IPS DF 19.7 (cell line): ENCODE measurements at places on chromosomes 12 and 14.

GRCh38 chr14:68577802-68578541 lies 214.9 kb downstream of the ZFP36L1 start:
- DNase-seq: no peak

DNA sequence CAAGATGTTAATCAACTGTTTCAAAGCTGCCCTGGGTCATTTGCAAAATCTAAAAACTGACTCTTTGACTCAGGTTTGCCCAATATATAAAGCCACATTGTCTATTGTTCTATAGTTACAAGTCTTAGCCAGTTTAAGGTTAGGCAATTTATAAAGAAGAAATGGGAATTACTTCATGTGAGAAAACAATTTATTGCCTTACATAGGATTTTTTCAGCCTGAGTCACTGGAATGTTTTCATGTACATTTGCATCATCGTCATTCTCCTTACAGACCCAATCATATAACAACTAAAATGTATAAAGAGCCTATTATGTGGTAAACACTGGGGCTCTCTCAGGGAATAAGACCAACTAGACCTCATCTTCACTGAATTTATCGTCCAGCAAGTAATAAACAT lies 100.3 kb upstream of the PLEKHG7 start:
- no peak for DNase-seq

DNA sequence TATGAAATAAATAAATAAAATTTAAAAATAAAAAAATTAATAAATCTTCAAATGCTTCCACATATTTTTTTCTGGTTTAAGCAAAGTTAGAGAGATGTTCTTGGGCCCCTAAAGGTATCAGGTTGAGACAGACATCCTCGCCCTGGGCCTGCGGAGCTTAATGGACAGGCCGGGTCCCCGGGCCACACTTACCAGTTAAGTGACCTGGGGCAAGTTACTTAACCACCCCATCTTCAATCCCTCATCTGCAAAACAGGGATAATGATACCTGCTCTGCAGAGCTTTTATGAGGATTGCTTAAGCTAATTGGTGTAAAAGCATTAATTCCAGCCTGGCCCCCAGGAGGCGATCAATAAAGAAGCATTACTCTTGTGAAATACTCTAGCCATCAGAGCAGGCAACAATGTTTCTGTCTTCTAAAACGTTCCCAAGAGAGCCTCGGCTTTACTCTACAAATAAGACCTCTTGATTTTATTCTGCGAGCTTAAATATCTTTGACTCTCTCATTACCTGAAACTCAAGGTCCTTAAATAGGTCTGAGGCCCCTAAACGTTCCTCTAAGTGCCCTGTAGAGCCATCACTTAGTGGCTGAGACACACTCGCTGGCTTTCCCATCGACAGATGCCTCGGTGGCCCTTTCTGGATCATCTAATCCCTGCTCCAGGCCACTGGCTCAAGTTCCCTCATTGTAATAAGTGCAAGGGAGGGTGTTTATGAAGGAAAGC lies 81.1 kb upstream of the DIO3 start:
- DNase-seq: no peak

DNA sequence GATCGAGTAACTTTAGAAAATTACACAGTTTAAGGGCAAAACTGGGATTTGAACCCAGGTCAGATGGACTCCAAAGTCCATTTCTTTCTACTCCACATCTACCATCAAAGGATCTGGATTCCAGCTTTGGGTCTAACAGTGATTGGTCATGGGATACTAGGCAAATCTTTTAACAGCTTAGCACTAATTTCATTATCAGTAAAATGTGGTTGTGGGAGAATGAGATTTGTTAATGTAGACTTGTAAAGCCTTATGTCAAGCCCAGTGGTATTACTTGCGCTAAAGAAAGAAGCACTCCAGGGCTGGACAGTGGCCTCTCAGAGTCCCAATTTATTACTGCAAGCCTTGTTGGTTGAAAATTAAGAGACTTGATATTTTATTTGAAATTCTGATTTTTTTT lies 65.2 kb upstream of the MANSC4 start:
- DNase-seq: no peak

DNA sequence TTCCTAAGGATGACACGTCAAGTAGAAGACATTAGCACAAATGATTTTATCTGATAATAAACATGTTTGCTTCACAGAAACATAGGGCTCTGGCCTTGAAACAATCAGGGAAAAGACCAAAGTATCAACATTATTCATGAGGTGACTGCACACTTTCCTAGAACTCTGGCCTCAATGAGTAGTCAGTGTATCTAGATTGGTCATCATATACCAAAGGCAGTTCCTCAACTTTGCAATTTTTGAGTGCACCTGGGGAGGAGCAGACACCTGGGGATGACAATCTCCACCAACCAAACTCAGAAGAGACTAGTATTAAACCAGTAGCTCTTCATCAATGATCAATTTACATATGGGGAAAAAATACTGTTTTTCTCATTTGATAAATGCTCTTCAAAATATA lies 4.5 kb downstream of the EDDM3A start:
- DNase-seq: no peak

DNA sequence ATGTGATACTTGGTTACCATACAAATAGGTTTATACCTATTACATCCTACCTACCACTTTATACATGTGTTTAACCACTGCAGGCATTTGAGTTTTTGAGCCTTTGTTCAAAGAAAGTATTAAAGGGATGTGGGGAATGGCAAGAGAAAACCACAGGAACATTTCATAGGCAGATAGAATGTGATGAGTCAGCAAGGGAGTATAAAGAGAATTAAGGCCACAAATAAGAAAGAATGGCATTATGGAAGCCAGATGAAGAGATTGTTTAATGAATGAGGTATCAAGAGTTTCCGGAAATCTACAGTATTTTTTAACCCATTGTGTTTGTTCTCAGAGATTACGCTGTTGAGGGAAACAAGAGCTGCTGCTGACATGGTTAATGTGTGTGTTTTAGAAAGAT lies 66.9 kb downstream of the METTL25 start:
- no peak for DNase-seq
